ENCODE measurements at places on chromosomes 5 and 9.

DNA sequence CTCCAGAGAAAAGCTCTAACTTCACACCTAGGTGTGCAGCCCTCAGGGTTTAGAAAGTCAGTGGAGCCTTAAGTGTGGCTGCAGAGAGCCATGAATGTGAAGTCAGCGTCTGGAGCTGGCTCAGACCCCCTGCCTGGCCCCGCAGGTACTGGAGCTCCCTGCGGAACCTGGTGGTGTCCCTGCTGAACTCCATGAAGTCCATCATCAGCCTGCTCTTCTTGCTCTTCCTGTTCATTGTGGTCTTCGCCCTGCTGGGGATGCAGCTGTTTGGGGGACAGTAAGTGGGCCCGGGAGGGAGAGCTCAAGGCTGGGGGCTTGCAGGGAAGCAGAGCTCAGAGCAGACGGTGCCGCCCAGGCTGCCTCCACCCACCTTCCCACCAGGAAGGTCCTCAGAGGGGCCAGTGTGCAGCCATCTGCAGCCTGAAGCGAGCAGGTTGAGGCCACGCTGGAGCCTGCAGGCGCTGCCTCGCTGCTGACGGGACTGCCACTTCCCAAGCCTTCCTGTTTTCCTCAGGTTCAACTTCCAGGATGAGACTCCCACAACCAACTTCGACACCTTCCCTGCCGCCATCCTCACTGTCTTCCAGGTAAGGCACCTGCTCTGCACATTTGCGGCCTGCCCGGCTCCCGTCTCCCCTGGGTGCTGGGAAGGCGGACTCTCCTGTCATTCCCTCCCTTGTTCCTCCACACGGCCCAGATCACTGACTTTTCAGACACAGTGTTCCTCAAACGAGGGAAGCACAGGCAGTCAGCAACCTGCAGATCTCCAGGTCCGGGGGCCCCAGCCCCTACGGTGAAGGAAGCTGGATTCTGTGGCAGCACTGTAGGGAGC is 108.9 kb downstream of the CACNA1B start:
- no peak for DNase-seq

DNA sequence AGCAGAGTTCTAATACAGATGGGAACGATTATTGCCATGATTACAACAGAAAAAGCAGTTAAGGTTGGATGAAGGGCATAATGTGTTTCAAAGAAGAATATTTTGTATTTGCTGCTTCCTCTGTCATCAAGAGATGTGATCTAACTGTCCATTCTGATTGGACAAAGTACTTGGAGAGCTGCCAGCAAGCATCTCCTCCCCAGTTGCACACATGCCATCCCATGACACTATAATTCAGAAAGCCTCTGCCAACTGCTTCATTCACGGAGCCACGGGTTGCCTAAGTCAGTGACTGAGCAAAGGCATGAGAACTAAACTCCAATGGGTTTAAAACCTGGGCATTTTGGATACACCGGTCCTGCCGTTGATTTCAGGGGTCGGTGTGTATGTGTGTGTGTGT is 253.8 kb downstream of the CRB2 start:
- no peak for DNase-seq

DNA sequence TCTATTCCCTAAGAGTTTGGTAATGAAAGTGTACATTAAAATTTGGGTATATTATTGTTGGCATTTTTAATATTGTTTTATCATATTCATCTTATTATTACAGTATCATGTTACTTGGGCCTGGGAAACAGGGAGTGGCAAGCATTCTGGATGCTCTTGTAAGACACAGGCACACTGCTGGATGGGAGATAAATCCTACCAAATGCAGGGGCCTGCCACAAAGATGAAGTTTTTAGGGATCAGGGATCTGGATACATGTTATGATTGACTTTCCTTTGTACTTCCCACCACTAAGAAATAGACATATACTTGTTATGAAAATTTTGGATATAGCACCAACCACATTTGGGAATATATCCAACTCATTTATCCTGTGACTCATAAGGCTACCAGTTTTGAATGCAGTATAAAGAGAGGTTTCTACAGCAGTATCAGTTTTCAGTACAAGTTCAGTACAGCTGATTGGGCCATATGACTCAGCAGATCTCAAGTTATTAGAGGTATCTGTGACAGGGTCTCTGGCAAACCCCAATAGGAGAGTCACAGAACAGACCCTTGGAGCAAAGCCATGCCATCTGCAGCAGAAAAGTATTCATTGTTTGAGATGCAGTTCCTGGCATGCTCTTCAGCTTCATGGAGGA is 360.1 kb downstream of the DMAC1 start:
- DNase-seq = no peak

GRCh38 chr5:78360924-78361630 is 660 bp downstream of the SCAMP1 start:
- DNase-seq = peak; percentile 36

DNA sequence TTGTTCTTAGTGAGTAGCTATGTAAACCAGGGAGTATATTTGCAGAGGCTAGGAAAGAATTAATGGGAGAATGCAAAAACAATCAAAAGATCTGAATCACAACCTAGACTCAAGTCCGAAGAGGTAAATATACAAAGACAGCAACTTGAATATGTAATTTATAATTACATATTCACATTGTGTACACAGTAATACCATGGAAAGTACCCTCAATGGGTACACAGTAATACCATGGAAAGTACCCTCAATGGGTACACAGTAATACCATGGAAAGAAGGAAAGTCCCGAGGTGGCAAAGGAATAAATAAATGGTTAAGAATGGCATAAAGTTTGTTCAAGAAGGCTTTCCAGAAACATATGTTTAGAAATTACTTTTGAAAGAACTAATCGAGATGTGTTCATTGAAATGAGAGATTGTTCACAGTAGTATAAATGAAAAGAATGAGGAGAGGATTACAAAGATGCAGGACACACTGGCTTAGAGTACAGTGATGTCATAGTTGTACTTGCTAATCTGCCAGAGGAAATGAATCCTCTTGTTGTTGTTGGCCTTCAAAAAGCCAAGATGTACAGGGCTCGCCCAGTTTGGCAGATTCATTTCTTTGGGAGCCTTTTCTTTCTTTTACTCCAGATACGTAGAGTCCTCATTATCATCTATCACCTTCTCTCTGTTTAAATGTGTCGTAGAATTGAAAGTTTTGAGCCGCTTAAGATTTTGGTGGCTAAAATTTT is 116.0 kb downstream of the UNC13B start:
- no peak for DNase-seq

- DNase-seq = no peak
Measured at GRCh38 chr9:7536310-7536939, 263.2 kb downstream of the DMAC1 start.
